NCI-H2081 treated with DMSO at 0.1 percent for 48 hours (cell line): ENCODE measurements at places on chromosomes 13 and 19.

DNA sequence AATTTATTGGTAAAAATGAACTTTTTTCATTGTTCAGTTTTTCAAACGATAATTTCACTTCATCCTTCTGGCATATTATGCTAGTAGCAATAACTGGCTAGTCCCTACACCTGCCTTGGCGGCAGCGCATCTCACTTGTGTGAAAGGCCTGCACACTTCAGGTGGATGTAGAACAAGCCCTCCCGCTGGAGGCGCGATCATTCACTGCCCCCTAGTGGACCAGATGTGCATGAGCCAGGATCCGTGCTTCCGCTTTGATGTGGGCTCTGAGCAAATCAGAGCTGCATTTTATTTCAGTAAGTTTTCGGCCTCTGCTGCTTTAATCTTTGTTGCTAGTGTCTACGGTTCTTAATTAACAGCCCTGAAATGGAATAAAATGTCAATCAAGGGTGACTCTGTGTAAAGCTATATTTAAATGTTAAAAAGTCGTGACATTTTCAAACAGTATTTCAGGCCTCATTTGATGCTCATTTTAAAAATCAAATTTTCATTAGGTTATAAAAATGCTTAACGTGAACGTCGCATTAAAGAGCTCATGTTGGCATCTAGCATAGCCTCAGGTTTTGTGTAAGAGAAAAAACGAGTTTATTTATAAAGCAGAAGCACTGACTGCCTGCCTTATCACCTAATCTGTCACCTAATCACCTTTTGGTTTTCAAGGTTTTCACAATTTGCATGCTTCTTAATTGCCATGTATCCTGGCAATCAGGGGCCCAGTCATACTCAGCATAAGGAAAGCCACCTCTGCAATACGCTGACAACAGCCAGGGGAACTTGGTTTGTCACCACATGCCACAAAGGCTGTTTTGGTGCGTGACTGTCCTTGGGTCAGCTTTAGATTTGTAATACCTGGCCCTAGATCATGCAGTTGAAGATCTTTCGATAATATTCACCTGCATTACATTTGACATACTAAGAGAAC lies 112.2 kb downstream of the TEX26 start:
- DNase-seq = no peak

DNA sequence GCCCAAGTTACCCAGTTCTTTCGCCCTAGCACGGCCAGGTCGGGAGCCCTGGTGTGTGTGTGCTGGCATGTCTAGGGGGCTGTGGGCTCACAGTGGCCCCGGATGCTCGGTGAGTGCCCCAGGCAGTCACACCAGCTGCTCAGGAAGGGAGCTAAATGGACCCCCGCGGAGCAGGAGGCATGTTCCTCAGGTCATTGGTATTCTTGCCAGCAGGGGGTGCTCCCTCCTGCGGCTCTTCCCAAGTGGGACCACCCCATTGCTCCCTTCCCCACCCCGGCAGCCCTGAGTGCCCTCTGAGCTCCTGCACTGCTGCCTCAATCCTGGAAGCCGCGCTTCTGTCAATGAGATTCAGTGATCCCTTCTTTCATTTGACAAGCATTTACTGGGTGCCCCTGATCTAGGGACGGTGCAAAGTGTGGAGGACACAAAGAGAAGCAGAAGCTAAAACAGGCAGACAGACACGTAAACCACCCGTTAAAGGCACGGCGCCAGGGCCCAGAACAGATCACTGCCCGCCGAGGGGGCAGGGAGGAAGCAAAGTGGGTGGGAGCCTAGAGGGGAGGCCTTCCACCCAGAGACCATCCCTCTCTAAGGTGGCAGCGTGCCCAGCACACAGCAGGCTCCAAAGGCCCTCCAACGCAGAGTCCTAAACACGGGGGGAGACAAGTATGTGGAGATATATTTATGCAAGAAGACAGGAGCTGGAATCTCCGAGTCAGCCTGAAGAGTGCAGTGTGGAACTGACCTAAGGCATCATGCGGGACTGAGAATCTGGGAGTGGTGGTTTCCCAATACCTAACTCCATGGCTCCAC lies 5.2 kb upstream of the ADPRHL1 start:
- DNase-seq = no peak

DNA sequence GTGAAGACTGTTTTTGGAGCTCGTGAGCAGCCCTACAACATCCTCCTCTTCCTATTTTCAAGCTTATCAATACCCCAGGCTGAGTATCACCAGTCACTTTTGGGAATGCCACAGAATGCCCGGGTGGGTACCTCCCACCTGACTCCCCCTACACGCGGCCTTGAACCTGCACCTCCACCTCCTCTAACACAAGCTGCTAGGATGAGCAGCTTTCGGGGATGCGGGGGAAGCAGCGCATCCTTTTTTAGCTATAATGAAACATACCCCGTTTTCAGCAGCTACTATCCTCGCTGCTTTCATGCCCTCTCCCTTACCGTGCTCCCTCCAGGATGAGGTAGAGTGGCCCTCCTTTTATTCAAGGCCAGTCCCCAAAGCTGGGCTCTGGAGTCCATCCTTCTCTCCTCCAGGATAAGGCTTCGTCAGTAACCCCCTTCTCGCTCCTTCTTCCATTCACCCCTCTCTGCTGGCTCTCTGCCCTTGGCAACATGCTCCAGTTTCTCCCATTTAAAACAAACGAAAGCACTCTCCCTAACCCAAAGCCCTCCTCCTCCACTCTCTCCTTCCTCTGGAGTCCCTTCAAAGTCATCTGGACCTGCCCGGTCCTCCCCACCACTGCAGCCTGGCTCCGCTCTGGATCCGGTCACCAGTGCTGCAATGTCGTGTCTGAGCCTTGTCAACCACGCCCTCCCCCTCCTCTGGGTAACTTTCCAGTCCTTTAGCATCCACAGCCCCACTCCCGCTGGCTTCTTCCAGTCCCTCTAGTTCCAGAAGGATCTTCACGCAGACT lies 55.3 kb downstream of the STK24 start:
- DNase-seq = no peak

DNA sequence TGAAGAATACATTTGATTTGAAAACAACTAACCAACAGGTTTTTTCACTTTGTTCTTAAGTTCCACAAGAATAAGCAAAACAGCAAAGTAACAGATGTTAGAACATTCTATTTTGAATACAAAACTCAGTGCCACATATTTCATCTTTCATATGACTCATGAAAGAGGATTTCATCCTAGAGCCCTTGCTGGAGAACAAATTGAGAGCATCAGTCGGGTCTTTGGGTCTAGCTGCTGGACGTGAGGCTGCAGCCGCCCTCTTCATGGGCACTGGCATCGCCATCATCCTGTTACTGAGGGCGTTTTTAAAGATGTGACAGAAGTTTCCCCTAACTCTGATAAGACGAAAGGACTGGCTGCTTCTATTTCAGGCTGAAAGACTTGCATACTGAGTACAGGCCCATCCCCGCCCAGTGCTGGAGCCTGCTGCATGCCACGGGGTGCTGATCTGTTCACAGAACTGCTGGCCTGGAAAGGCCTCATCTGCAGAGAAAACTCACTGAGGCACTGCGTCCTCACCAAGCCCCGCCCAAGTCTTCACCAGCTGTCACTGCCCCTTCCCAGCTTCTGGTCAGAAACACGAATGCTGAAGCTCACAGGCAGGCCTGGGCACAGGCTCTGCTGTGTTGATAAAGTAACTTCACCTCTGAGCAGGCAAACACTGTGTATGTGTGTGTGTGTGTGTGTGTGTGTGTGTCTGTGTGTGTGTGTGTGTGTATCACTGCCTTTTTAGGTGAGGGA lies 101.4 kb downstream of the TUBGCP3 start:
- DNase-seq = no peak

DNA sequence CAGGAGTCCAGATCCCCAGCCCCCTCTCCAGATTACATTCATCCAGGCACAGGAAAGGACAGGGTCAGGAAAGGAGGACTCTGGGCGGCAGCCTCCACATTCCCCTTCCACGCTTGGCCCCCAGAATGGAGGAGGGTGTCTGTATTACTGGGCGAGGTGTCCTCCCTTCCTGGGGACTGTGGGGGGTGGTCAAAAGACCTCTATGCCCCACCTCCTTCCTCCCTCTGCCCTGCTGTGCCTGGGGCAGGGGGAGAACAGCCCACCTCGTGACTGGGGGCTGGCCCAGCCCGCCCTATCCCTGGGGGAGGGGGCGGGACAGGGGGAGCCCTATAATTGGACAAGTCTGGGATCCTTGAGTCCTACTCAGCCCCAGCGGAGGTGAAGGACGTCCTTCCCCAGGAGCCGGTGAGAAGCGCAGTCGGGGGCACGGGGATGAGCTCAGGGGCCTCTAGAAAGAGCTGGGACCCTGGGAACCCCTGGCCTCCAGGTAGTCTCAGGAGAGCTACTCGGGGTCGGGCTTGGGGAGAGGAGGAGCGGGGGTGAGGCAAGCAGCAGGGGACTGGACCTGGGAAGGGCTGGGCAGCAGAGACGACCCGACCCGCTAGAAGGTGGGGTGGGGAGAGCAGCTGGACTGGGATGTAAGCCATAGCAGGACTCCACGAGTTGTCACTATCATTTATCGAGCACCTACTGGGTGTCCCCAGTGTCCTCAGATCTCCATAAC lies at the start of gene APOE:
TSS of gene APOE (plus strand) at position 360 of the 724 bp plus-strand sequence. CDS start 829 bp downstream, outside the sequence.
- DNase-seq = no peak

DNA sequence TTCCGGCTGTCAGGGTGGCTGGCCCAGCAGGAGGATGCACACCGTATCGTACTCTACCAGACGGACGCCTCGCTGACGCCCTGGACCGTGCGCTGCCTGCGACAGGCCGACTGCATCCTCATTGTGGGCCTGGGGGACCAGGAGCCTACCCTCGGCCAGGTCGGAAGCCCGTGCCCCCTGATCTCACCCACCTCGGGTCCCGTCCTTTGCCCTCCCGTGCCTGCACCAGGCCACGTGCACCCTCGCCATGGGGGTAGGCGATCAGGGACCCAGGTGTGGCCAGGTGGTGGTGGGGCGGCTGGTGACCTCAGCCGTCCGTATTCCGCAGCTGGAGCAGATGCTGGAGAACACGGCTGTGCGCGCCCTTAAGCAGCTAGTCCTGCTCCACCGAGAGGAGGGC lies 19.0 kb downstream of the PNPLA6 start:
- DNase-seq = no peak

GRCh38 chr13:105442949-105443699 lies 1092.3 kb downstream of the EFNB2 start:
- DNase-seq = no peak

DNA sequence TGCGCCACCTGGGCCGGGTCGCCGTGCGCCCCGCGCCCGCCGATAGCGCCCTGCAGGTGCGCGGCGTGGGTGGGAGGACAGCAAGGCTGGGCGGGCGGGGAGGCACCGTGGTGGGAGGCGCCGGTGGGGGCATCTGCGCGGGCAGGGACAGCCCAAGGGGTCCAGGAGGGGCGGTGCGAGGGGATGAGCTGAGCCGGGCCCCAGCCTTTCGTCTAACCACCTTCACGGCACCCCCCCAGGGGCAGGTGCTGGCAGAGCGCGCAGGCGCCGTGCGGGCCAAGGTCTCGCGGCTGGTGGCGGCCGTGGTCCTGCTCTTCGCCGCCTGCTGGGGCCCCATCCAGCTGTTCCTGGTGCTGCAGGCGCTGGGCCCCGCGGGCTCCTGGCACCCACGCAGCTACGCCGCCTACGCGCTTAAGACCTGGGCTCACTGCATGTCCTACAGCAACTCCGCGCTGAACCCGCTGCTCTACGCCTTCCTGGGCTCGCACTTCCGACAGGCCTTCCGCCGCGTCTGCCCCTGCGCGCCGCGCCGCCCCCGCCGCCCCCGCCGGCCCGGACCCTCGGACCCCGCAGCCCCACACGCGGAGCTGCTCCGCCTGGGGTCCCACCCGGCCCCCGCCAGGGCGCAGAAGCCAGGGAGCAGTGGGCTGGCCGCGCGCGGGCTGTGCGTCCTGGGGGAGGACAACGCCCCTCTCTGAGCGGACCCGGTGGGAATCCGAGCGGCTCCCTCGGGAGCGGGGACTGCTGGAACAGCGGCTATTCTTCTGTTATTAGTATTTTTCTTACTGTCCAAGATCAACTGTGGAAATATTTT lies 3.1 kb downstream of the KISS1R start:
- DNase-seq = no peak

DNA sequence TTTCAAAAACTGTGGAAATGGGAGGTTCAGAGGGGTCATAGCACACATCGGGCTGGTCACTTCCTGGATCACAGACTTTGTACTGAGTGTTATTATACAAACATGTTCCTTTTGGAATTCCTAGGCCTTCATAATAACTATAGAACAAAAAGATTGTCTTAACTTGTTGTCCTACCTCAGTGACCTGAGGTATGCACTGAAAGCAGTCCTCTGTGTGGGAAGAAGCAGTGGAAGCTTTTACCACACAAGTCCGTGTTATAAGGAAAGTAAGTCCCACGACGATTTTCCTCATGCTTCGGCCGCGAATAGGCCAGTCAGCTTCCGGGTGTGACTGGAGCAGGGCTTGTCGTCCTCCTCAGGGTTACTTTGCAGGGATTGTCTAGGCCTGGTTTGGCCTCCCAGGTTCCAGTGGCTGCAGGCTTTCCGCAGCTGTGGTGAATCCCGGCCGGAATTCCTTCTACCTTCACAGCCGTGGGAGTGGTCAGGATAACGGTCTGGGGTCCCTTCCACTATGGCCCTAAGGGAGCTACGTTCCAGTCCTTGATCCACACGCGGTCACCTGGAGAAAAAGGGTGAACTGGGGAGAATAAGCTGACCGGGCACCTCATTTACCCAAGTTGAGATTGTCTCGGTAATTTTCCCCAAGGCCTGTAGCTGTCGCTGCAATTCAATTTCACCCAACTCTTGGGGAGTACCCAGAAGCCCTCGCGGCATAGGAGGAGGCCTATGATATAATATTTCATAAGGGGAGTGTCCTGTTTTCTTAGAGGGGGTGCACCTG lies 16.0 kb downstream of the NAPSA start:
- no peak for DNase-seq

GRCh38 chr19:42140125-42140754 lies 8.0 kb upstream of the POU2F2 start:
- DNase-seq = no peak

GRCh38 chr13:64930636-64931035 lies 2299.5 kb downstream of the PCDH9 start:
- DNase-seq = no peak

GRCh38 chr13:33665626-33666175 lies 152.2 kb upstream of the RFC3 start:
- no peak for DNase-seq

DNA sequence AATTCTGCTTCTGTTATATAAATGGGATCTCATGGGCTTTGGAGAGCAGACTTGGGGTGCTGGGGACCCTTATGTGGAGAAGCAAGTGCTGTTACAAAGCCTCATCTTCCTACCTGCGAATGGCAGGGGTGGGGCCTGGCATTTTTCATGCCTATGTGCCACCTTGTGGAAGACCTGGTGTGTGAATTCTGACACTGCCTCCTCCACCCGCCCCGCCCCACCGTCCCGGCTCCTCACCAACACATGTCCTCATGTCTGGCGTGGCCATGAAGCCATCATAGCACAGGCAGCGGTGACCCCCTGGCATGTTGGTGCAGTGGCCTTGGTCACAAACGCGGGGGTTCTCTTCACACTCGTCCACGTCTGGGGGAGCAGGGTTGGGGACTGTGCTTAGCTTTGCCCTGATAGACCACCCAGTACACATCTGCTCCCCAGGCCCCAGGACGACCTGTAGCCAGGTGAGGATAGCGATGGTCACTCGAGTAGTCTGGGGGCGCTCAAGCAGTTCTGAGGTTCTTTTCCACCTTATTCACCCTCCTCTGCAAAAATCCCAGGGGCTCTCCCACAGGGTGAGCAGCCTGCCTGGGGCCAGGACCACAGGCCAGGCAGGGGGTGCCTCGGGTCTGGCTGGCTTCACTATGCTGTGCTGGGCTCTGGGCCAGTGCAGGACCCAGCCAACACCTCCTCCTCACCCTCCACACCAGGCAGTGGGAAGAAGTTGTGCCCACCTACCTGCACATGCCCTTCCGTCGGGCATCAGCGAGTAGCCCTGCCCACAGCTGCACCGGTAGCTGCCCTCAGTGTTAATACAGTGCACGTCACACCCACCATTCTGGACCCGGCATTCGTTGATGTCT lies 32.7 kb downstream of the FBN3 start:
- no peak for DNase-seq

GRCh38 chr19:23203841-23204344 lies 46.3 kb downstream of the ZNF724 start:
- no peak for DNase-seq
